ENCODE measurements at places on chromosomes 11 and 22.

GRCh38 chr11:134276396-134277182, 410 bp downstream of the GLB1L3 start:
- DNase-seq: no peak

DNA sequence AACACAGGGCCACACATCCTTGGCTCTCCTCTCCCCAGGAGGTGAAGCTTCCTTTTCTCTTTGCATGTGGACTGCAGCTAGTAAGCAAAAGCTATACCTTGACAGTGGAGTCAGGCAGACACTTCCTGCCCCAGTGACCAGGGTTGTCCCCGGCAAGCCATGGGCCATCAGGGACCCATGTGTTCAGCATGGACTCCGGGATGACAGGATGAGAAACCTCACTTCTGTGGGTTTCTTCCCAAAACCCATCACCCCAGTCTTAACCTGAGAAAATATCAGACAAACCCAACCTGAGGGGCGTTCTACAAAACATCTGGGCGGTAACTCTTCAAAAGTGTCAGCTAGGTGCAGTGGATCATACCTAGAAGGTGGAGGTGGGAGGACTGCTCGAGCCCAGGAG, 40.2 kb downstream of the GNB1L start:
- no peak for DNase-seq

GRCh38 chr11:68610452-68611116, 73.8 kb upstream of the GAL start:
- DNase-seq: no peak

DNA sequence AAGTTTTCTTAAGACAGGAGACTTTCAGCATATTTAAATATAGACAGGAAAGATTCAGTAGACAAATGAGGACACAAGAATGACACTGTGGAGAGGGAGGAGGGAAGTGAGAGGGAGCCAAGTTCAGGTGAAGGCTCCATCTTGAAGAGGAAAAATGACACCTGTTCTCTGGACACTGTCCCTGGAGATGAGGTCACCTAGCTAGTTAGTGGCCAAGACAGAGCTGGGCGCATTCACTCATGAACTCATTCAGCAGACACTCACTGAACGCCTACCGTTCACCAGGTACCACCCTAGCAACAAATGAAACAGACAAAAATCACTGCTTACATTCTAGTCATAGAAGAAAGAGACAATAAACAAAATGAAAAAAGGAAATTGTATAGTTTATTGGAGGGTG, 103.3 kb upstream of the PARVA start:
- no peak for DNase-seq

- no peak for DNase-seq
Observed at GRCh38 chr11:8069771-8070170, 11.2 kb upstream of the TUB start.

GRCh38 chr22:21759093-21759492, 23.5 kb upstream of the YPEL1 start:
- no peak for DNase-seq

DNA sequence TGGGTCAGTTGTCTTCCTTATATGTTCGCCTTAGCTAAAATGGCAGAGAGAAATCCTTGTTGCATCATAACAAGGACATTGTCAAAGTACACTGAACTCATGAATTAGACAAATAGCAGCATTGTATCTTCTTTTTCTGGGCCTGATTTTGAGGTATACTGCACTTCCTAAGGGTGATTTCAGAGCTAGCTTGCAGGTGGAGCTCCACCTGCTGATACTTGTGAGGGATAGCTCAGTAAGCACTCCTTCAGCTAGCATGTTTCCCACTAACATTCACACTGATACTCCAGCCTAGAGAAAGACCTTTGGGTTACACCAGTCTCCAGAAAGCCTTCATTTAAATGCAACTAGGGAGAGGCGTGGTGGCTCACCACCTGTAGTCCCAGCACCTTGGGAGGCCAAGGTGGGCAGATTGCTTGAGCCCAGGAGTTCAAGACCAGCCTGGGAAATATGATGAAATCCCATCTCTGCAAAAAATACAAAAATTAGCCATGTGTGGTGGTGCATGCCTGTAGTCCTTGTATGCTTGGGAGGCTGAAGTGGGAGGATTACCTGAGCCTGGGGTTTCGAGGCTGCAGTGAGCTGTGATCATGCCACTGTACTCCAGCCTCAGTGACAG, 29.8 kb downstream of the JAM3 start:
- DNase-seq: no peak

- no peak for DNase-seq
Observed at GRCh38 chr11:64450168-64450560, 91.2 kb downstream of the RPS6KA4 start.

DNA sequence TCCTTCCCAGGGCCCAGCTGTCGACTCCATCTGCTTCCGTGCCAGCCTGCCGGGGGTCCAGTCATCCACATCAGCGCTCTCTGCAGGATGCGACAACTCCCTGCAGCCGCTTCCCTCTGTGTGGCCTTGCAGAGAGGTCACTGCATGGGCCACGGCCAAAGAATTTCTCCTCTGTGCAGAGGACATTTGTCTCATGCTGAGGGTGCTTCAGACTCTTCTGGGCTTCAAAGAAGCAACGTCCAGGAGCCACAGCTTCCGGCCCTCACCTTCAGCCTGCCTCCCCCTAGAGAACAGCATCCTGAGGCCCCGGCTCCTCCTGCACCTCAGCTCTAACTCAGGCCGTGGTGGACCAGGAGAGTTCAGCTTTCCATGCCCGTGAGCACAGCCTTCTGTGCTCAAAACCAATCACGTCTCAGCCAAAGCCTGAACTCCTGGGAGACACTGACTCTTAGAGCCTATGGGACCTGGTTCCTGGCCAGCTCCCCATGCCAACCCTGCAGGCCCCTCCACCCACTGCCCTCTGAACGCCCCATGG, 258.9 kb downstream of the BRD1 start:
- DNase-seq: no peak

DNA sequence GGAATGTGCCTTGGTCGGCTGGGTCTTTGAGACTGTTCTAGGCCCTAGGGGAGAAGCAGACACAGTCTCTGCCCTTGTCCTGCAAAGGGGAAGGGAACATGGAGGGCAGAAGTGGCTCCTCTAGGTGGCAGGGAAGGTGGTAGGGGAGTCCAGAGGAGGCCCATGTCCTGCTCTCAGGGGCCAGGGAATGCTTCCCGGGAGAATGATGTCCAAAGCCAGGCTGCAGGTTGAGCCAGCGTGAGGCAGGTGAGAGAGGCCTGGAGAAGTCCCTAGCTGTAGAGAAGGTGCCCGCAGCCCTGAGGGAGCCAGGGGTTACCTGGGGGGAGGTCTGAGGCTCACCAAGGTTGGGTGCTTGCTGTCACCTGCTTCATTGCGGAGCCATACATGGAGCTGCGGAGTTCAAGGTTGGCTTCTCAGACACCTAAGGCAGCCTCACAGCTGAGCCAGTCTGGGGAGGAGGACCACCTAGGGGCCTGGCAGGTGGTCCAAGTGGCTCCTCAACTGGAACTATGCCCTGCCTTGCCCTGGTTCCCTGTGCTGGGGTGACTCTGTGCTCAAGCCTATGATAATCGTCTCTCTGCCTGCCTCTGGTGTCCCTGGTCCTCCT, 46.1 kb downstream of the SMIM38 start:
- DNase-seq: no peak

DNA sequence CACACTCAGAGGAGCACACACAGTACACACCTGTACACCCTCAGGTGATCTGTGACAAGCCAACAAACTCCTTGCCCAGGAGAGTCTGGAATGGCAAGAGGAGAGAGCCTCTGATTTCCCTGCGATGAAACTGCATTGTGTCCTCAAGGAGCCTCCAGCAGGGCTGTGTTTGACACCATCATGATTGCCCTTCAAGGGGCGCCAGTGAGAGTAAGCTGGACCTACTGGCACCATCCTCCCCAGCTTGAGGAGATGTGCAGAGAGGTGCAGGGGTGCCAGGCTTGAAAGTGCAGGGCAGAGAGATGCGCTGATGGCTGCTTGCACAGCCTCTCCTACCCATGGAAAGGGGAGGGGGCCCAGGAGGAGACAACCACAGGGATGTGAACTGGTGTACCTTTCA, 188.8 kb upstream of the CADM1 start:
- no peak for DNase-seq

- no peak for DNase-seq
Observed at GRCh38 chr11:113579292-113579940, 104.2 kb upstream of the DRD2 start.

DNA sequence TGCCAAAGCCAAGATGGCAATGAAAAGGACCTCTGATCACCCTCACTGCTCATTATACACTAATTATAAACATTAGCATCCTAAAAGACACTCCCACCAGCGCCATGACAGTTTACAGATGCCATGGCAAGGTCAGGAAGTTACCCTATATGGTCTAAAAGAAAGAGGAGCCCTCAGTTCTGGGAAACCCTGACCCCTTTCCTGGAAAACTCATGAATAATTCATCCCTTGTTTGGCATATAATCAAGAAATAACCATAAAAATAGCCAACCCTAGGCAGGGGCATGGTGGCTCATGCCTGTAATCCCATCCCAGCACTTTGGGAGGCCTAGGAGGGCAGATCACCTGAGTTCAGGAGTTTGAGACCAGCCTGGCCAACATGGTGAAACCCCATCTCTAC, 12.7 kb upstream of the CAPN5 start:
- DNase-seq: no peak

DNA sequence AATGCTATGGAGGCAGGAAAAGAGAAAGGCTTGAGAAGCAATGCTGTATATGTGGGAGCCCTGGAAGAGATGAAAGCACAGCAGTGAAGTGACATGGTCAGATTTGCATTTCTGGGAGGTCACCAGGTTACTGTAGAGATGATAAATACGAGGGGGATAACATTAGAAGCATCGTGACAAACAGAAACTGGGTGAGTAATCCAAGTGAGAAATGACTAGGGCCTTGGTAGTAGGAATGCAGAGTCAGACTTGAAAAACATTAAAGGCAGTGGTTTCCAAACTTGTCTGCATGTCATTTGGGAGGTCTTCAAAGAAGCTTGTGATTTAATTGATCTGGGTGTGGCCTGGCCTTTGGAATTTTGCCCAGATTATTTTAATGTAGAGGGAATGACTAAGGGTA, 43.9 kb downstream of the CCDC34 start:
- no peak for DNase-seq

DNA sequence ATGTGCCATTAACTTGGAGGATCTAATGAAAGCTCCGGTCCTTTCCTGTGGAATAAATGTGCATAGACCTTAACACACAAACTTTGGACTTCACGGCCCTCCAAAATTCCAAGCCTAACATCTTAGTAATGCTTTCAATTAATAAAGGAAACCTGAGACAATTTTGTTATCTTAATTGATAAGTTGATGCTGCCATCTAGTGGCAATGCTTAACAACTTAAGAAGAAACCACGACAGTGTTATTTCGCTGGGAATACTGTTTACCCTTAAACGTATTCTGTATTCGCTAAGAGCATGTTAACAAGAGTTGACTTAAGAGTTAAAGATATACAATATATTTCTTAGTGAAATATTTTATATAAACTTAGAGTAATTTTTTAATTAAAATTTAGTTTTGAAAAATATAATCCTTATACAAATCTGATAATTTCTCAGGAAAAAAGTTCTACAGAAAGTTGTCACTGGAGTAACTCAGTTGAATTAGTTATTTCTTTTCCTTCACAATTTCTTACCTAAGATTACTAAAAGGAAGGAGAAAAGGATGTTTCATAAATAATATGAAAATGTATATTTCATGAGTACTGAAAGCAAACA, 35.0 kb upstream of the OR9G4 start:
- peak; percentile 13 for DNase-seq

- no peak for DNase-seq
Observed at GRCh38 chr22:25053153-25053805, 100.8 kb downstream of the KIAA1671 start.

- DNase-seq: no peak
Observed at GRCh38 chr11:110356762-110357671, 60.6 kb upstream of the RDX start.

DNA sequence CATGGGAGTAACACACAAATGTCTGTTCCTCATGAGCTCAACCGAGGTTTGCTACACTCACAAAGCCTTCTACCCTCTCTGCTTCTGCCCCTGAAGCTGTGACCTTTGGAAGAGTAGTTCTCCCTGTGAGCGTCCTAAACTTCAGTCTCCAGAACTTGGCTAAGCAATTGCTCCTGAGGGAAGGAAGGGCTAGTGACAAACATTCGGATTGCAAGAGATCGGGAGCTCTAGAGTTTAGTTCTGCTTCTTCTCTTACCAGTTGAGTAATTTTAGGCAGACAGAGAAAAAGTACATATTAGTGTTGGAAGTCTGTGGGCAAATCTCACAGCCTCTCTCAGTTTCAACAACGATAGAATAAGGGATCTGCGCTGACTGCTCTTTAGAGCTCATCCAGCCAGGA, 27.3 kb upstream of the ELF5 start:
- no peak for DNase-seq

GRCh38 chr11:57904376-57904775, 119.3 kb upstream of the OR9Q1 start:
- no peak for DNase-seq

GRCh38 chr11:109845437-109845836, 247.8 kb upstream of the ZC3H12C start:
- no peak for DNase-seq

DNA sequence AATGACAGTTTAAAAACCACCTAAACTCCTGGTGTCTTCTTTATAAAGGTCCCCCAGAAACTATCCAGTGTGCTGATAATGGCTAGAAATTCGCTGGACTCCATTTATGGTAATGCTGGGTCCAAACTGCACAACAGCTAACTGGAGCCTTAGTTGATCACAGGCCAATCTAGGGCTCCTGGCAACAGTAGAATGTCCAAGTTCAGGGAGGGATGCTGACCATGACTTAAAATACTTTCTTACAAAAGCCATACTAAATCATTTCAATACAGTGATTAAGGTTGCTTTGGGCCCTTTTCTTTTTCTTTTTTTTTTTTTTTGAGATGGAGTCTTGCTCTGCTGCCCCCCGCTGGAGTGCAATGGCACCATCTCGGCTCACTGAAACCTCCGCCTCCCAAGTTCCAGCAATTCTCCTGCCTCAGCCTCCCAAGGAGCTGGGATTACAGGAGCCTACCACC, 14.5 kb upstream of the GAB2 start:
- no peak for DNase-seq

GRCh38 chr22:31611061-31611760, 50.8 kb downstream of the PISD start:
- DNase-seq: no peak

DNA sequence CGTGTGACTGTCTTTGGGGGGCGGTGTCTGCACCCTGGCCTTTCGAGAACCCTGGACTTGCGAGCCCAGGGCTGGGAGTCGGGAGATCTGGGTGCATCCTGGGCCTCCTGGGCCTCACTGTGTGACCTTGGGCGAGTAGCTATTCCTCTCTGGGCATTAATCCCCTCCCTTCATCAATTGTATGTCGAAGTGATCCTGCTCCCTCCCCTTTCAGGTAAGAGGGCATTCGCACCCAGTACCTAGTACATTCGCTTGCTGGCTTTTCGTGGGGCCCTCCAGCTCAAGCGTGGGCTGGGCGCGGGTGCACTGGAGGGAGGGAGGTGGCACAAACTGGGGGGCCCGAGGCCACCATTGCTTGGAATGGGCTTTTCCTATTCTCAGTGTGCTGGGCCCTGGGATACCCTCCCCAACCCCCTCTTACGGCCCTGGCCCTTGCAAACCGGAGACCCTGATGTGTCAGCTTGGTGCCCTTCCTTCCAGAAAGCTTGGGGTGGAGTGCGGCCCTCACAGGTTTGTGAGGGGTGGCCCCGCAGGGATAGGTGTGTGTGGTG, 530 bp downstream of the USP35 start:
- no peak for DNase-seq

GRCh38 chr11:7251836-7252682, at the start of gene SYT9:
TSS of gene SYT9 (plus strand) at chr11:7251904. CDS start at chr11:7252187, 283 bp downstream.
- no peak for DNase-seq
